ENCODE measurements at places on chromosomes 5 and 9.

DNA sequence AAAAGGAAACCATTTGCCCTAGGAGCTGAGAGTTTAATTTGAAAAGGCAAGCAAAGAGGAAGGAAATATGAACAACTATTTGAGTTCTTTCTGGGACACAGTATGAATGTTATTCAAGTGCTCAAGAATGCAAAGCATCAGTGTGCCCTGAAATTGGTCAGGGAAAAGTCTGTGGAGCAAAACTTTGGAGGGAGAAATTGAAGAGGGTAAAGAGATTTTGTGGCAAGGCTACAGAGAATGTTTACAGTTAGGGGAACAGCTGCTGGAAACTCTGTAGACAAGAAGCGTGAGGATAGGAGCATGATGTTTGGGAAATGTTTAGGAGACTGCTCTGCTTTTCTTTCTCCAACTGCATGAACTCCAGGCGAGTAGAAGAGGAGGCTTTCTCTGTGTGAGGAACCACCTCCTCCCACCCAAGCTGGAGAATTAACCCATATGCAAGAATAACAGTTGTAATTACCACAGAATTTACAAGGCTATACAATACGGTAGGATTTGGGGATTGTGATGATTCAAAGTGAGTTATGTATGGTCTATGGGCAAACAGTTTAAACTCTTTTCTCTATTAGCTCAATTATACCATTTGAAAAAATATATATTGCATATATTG, 75.4 kb upstream of the IL7R start:
- DNase-seq = no peak

GRCh38 chr9:21477466-21477865, 4.6 kb downstream of the IFNE start:
- DNase-seq = no peak

DNA sequence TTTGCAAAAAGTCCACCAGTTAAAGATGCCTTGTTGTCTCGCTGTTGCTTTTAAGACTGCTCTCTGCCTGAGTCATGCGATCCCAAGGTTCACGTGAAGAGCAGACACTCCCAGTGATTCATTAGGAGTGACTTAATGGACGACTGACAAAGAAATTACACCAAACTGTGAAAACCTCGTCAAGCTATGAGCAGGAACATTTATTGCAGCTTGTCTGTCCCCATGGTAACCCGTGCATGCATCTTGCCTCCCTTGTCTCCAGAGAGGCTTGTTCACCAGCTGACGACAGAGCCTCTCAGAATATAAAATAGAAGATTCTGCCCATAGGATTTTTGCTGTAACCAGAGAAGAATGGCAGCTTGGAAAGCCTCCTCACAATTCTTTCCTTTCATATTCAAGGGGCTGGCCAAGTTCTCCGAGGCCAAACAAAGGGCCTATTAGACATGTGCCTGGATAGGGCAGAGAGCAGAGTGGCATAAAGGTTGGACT, 352.7 kb downstream of the SPOCK1 start:
- peak; percentile 75 for DNase-seq

DNA sequence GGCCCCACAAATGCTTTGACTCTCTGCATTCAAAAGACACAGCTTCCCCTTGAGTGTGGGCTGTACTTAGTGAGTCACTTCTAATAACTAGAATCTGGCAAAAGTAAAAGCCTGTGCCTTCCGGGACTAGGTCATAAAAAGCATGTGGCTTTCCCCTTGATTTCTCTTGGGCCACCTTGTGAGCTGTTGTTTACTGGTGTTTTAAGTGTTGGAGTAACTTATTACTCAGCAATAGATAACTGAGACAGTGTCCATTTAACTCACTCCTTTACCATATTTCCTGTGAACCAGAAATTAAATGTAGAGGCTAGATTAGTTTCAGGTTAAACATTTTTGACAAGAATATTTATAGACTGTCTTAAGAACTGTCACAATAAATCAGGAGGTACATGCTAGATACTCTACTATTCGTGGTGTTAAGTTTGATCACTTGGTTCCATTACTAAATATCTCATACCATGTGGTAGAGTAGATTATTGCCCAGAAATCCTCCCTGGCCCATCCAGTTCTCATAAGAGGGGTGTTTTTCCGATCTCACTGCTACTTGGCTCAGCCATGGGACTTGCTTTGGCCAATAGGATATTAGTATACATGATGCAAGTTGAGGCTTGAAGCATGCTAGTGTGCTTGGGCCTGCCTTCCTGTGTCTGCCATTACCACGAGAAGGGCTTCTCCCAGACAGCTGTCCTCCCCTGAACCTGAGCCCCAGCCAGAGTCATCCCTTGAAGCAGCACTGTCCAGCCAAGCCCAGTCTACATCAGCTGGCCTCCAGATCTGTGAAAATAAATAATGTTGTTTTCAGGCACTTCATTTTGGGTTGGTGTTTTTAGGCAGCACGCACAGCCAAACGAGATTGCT, 10.4 kb upstream of the CMBL start:
- no peak for DNase-seq

GRCh38 chr9:92679413-92680165, 9.7 kb upstream of the IPPK start:
- DNase-seq = no peak

DNA sequence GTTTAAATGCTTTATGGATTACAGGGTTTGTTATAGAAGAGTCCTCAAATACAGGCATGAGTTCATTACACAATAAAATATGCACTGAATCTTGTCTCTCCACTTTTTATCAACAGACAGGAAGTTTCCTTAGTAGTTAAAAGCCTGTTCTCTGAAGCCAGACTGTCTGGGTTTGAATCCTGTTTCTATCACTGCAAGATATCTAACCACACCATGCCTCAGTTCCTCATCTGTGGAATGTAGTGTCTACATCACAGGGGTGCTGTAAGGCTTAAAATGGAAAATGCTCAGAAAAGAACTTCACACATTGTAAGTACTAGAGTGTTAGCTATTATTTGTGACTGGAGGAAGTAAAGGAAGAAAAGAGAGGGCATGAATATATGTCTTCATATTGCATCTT, 9.3 kb downstream of the LIX1 start:
- DNase-seq = no peak
